ENCODE measurements at places on chromosomes 1 and 21. TPM values are rescaled to one million over a fixed set of nuclear protein-coding genes. Genes with fewer than 3 reads are reported as not detected.

DNA sequence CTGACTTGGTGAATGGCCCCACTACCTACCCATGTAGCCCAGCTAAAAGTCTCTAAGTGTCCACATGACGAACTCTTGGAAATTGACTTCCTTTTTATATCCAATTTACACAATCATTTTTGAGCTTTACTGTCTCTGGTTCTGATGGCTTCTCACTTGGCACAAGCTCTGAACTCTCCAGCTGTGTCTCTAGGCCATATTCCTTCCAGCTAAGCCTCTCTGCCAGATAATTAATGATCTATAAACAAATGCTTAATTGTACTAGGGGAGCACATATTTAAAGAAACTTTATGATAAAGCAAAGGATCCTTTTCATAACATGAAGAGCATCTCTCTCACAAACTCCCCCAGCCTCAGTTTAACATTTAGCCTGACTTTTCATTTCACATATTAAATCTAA, 16.3 kb upstream of the BEND5 start:
- DNase-seq = no peak

The KLF18 gene
- not detected for total RNA-seq

- peak; percentile 36 for DNase-seq
Measured at GRCh38 chr1:214331827-214332423, 51.0 kb downstream of the SMYD2 start.

The AMPD2 gene
- total RNA-seq = 60.4 TPM

GRCh38 chr1:109802901-109803561, 39.3 kb upstream of the EPS8L3 start:
- no peak for DNase-seq

DNA sequence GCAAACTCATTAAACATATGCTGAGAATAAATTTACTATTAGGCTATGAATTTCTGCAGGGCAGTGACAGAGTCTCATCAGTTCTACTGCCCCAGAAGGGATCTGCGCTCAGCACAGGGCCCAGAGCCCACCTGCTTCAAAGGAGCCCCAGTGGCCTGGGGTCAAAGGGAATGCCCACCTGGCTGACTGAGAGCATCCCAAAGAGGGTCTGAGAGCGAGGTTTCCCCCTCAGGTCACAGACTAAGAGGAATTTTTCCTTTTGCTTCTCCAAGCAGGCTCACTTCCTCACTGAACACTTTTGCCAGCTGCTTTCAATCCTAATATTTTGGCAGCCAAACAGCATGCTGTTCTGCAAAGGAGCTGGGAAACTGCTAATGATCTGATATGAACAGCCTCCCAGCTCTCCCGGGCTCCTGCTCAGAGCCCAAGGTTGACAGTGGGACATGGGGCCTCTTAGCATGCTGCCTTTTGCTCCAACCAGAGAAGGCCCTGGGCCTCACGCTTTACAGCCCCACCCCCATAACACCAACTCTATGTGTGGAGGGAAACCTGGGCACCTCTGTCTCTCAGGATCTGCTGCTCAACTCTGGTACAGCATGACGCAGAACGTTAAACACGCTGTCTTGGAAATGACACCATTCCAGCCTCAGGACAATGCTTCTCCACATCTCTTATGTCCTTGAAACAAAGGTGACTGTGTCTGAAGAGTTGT, 70.7 kb upstream of the SYT6 start:
- DNase-seq = no peak

GRCh38 chr21:43953021-43953420, 59.1 kb upstream of the TRAPPC10 start:
- DNase-seq = no peak

GRCh38 chr1:210822932-210823331, 311.0 kb downstream of the KCNH1 start:
- no peak for DNase-seq

DNA sequence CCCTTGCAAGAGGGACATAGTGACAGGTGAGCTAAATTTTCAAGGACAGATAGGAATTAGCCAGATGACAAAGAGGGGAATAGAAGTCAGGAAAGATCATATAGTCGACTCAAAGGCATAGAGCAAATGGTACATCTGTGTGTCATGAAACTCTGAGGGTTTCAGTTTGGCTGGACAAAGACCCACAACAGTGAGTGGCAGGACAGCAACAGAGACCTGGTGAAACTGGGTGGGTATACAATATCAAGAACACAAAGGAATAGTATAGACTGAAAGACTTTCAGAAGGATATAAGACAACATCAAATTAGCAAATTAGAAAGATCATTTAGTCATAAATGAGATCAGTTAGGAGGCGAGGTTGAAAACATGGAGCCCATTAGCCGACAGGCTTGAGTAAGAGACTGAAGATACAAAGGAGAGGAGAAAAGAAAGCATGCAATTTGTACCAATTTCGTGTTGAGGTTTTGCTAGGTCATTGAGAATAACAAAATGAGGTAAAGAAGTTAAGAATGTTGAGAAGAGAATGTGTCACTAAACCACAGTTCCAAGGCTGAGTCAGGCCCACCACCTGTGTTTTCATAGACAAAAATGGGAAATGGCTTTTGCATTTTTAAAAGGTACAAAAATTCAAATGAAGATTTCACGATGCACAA, 213.8 kb downstream of the HHIPL2 start:
- DNase-seq = peak; percentile 81

GRCh38 chr1:213773975-213774374, 213.8 kb upstream of the PROX1 start:
- DNase-seq = no peak

The DNMT3L gene
- 0.49 TPM for total RNA-seq

The DENND2C gene
- total RNA-seq = 0.29 TPM

The C2CD4D gene
- not detected for total RNA-seq

- no peak for DNase-seq
Measured at GRCh38 chr1:170085091-170085490, 10.6 kb upstream of the KIFAP3 start.

- no peak for DNase-seq
Measured at GRCh38 chr1:198187973-198188588, 31.3 kb downstream of the NEK7 start.

DNA sequence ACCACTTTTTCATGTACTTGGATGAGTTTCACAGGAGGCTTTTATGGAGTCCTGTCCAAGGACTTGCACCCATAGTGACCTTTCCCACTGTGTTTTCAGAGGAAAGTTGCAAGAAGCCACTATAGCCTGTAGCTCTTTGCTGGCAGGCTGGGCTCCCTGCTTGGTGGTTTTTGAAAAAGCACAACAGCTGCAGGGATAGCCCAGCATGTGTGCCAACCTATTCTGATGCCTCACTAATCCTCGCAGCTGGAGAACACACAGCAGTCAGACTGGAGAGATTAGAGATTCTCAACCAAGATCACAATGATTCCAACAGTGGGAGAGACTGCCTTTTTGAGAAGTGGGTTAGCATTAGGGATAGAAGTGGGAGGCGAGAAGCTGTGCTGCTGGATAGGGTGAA, 24.1 kb upstream of the ARHGEF11 start:
- DNase-seq = no peak

GRCh38 chr1:17920881-17921640, 165.9 kb downstream of the ACTL8 start:
- DNase-seq = no peak

The TMEM200B gene
- total RNA-seq = 4.3 TPM

GRCh38 chr1:204480515-204480914, 14.1 kb downstream of the PIK3C2B start:
- DNase-seq = no peak

DNA sequence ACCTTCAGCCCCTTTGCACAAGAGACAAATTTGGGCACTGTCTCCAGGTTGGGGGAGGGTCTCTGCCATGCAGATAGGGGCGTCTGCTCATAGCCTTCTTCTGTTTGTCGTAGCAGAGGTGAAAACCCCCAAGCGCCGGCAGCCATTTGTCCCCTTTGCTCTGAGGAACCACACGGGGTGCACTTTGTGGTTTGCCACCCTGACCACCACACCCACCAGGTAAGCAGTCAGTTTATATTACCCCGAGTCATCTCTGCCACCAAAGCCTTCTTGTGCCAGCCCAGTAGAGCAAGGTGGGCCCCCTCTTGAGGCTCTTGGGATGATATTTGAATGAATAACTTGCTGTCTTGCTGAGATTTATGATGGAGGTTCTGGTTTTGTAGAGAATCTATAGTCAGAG, 111.8 kb downstream of the VPS13D start:
- no peak for DNase-seq

The C8B gene
- not detected for total RNA-seq

DNA sequence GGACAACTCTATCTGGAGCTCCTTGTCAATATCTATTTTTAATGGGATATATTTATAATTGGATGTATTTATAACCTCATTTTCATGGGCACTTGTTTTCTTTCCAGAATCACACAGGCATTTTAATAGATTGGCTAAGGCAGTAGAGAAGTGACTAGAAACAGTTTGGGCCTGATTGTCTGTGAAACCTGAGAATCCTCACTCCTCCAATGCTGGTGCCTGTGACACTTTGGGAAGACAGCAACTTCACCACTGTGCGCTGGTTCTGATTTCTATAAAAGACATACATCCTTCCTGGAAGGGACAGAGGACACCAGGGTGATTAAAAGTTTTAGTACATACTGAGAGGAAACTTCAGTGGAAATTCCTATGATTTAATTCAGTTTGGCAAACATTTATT, 39.6 kb upstream of the RXRG start:
- no peak for DNase-seq

DNA sequence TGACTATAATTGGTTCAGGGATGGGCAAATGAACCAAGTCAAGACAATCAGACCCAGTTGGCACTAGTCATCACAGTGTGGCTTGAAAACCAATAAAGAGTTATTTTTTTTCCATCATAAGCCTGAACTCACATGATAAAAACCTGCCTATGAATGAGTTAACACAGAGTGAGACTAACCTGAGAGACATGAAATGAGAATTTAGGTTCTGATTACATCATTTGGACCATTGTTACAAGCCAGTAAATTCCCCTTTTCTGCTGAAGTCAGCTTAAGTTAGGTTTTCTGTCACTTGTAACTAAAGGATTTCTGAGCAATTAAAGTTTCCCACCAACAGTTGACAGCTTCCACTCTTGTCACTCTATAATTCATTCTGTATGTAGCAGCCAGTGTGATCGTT, 9.6 kb upstream of the RSBN1 start:
- DNase-seq = no peak

Measured in RPMI7951 (cell line).